ENCODE measurements at places on chromosomes 16 and 17.

DNA sequence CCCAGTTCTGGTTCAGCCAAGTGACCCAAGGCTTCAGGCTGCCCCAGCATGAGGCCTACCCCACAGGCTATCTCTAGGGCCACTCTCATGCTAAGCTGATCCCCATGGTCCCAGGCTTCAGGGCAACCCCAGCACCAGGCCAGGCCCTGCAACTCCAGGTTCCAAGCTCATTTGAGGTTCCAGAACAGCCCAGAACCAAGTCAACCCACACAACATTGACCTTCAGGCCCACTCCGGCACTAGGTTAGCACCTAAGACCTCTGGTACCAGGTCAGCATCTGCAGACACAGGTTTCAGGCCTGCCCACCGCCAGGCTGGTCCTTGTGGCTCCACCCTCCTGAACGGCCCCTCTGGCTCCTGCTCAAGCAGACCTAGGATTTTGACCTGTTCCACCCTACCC, 421.2 kb downstream of the CDH11 start:
- DNase-seq: no peak

GRCh38 chr17:81635973-81636504, 873 bp downstream of the NPLOC4 start:
- peak; percentile 28 for DNase-seq

DNA sequence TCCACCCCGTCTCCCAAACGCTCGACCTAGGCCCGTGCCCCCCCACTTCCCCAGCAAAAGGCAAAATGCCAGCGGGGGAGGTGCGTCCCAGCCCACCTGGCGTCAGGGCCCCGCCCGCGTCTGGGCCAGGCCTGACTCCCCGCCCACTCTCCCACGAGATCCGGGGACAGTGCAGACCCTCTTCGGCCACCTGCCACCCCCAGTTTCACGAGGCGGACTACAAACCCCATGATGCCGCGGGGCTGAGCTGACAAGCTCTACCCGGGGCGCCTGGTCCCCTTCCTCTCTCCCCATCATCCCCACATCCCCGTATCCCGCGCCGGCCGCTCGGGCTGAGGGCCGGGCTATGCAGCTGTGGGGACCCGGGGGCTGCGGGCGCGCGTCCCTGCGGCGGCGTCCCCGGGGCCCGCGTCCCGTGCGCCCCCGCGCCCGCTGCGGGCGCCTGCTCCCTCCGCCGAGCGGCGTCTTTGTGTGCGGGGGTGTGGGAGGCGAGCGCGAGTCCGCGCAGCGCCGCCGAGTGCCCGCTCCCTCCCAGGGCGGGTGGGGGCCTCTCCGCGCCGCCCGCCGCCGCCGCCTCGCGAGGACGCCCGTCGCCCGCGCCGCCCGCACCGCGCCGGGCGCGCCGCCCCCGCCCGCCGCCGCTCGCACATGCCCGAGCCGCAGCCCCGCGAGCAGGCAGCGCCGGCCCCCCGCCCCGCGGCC, at the start of gene ANKRD13B:
Gene ANKRD13B (plus strand): TSS at position 283 of the 702 bp plus-strand sequence. CDS start 490 bp downstream, outside the sequence.
- DNase-seq: no peak

DNA sequence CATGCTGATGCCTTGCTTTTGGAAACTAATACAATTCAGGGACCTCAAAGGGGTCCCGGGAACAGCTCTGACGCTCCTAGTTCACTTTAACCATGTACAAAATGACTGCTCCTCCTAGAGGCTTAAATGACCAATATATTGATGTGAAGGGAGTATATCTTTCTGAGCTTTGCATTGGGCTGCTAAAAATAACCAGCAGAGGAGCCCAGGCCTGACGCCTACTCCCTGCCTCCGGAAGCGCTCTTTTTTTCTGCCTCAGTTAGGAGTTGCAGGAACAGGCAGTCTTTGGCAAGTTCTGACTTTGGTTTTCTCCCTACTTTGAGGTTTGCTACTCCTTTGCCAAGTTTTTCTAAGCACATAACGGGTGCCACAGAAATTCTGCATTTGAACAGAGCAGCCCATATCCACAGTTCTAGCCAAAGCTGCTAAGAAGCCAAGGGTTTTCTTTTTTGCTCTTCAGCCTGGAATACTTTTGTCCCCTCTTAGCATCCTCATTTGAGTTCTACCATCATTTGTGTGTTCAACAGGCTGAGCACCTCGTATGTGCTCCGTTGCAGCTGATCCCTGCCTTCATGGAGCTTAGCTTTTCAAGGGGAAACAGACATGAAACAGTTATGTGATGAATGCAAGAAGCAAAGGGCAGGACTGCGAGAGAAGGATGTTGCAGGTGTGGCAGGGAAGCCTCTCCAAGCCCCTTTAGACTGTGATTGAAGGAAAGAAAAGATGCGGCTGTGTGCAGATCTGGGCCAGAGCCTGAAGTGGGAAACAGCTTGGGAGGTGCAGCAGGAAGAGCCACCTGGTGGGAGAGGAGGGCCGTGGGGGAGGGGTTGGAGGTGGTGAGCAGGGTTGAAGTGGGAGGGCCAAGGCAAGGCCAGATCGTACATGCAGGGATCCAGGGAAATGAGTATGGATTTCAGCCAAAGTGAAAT, 2.8 kb upstream of the NAGPA start:
- no peak for DNase-seq

DNA sequence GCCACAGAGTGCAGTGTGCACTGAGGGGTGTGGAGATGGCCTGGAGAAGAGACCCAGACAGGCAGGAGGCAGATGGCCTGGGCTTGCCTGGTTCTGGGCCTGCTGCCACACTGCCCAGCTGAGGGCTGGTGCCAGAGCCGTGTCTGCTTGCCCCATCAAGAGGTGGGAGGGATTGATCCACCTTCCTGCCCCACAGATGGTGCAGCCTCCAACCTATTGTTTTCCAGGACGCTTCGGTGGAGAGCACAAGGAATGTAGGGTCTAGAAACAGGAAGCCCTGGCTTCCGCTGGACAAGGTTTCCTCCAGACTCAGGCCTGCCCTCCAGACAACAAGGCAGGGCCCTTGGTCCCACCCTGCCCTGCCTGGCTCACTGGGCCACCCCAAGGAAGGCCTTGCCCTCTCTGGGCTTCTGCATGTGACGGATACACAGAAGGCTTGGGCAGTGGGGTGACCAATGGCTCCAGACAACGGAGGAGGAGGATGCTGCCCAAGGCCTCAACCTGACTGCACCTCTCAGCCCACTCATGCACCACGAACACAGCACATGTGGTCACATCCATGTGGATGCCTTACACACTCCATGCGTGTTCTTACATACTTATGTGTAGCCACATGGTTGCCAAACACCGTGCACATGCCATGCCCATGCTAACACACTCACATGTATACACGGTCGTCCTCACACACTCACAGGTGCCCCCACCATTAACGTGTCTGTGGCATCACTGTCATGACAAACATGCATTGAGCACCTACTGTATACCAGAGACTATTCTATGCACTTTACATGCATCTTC, 6.5 kb upstream of the CDH5 start:
- no peak for DNase-seq

GRCh38 chr17:574061-574460, 140.6 kb downstream of the VPS53 start:
- peak; percentile 37 for DNase-seq

Measured in stromal cell of bone marrow (primary cell).